ENCODE measurements at places on chromosomes 6 and 20.
A peak's percentile ranks its signal among the peaks of the same experiment; 100 is the strongest.

- DNase-seq: peak; percentile 78
Measured at GRCh38 chr6:135498185-135498841, 773 bp upstream of the AHI1 start.

GRCh38 chr6:119110601-119111548 is 32.4 kb upstream of the FAM184A start:
- peak; percentile 54 for DNase-seq

DNA sequence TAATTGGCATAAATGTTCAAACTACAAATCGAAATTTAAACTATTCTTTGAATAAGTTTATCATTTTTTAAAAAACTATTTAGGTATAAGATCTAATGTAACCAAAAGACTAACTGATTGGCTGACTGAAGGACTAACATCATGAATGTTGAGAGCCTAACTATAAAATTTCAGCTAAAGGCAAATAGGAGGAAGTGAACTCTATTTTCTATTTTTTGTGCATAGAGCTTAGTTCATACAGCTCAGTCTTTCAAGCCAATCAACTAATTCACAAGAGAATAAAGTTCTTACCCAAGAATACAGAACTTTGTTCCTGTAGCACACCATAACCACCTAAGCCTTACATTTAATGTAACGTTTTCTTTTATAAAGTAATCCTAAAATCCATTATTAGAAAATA is 46.3 kb upstream of the STXBP5 start:
- no peak for DNase-seq

DNA sequence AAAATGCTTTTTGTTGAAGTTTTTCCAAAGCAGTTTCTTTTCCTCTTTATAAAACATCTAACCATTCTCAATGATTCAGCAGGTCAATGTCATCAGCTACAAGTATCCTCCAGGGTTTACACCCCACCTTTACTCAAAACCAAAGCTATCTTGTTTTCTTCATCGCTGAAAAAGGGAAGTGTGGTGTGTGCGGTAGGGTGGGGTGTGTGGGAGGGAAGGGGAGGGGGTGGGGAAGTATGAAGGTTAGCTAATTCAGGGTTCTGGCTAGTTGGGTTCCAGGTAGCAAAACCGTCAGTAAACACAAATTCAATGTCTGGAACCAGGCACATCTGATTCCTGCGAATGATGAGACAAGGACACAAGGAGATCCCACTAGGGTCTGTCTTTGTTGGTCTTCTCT is 189.6 kb downstream of the GJA10 start:
- no peak for DNase-seq

GRCh38 chr20:920311-920710 is 4.2 kb upstream of the ANGPT4 start:
- no peak for DNase-seq

DNA sequence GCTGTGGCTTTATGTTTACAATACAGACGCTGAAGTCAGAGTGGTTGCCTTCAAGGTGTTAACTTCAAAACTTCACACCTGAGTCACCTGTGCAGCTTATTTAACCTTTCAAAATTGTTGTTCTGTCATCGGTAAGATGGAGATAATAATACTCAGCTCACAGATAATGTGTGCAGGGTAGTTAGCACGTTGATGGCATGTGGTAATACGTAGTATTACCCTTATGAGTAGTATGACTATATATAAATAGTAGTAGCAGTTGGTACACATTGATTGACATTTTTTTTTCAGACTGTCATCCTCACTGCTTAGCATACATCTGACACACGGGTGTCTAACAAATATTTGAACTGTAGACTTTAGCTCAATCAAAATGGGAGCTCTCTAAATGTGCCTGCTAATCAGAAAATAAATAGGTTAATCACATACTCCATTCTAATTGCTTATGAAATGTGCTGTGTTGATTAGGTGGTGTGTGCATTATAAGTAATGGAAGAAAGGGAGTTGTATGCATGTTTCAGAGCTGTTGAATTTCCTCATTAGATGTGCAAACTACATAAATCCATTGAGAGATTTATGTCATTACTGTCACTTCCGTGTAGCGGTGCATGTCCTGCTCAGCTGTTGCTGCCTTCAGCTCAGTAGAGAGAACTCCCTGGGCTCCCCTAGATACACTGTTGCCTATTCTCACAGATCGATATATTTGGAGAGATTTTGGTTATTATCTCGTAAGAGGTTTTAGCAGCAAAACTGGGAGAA is 11.2 kb upstream of the MROH8 start:
- DNase-seq: no peak

DNA sequence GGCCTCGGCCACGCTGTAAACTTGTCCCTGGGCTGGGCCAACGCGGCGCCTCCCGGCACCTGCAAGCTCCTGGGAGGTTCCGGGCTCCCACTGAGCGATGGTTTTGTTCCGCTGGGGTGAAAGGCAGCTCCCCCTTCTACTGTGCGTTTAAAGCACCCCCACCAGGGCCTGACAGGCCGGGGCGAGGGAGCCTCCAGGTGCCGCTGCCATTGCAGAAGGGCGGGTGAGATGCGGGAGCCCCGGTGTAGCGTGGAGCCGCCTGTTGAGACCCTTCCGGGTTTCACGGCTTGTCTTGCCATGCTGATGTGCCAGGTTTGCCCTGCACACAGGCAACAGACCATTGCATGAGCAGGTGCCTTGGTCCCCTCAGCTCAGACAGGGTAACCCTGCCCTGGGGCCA is 2.9 kb downstream of the COL20A1 start:
- DNase-seq: no peak

GRCh38 chr20:58096880-58097423 is 131.5 kb downstream of the ANKRD60 start:
- DNase-seq: no peak

DNA sequence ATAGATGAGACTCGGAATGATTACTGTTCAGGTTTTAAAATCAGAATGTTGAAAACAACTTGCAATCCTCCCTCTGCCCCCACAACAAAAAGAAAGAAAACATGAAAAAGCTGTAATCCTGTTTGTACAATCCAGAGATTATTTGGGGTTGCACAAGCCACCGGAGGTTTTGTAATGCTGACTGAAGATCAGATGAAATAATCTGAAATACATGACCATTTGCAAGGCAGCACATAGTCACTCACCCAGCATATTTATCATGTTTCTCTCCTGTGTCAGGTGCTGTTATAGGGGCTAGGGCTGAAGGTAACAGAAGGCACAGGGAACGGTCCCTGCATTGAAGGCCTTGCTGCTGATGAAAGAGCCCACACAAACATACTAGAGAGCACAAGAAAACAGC is 85.3 kb downstream of the SIM1 start:
- DNase-seq: no peak

DNA sequence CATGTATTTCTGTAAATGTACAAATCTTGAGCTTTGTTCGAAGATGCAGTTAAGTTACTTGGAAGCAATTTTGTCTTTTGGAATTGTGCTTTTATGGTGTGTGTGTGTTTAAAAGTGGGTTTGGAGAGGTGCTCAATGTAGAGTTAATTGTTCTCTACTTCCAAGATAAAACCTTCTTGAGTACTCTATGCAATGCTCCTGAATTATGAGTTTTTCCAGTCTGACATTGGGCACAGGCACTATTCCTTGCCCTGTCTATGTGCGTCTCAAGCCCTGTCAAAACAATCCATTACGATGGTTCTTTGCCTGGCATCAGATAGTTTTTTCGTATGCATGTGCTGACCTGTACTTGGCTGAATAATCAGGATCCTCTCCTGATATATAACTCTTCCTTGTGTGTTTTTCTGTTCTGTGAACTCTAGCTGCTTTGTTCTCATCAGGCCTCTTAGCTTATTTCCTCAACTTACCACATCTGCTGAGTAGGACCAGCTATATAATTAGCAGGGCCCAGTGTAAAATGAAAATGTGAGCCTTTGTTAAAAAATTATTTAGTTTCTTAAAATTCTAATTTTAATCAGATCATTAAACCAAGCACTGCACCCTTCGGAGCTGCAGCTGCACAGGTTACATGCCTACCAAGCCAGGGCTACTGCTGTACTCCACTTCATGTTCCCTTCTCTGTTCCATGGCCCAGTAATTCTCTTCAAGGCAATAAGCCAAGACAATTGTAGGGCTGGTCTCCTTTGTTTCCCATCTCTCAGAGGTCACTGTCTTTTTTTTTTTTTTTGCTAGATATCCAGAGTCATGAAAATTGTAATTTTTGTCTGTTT is 160.1 kb downstream of the ZFAND3 start:
- no peak for DNase-seq

DNA sequence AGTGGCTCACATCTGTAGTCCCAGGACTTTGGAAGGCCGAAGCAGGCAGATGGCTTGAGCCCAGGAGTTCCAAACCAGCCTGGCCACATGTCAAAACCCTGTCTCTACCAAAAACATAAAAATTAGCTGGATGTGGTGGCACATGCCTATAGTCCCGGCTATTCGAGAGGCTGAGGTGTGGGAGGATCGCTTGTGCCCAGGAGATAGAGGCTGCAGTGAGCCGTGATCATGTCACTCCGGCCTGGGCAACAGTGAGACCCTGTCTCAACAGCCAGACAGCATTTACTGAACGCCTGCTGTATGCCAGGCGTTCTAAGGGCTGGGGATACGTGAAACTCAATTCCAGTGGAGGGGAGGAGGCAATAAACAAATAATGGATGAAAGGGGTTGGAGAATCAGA is 69.9 kb downstream of the ATP9A start:
- DNase-seq: no peak

DNA sequence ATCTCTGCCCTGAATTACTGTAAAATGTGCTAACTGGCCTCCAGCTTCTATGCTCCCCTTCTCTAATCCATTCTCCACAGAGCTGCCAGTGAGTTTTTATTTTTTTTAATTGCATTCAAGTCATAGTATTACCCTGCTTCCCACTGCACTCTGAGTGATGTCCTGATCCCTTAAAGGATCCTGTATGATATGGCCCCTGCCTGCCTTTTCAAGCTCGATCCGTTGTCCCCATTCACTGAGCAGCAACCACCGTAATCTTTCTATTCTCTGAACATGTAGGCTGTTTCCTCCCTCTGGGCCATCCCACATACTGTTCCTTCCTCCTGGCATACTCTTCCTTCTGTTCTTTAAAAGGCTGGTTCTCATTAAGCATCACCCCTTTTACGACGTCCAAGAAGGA is 9.3 kb downstream of the TNFRSF21 start:
- DNase-seq: no peak

DNA sequence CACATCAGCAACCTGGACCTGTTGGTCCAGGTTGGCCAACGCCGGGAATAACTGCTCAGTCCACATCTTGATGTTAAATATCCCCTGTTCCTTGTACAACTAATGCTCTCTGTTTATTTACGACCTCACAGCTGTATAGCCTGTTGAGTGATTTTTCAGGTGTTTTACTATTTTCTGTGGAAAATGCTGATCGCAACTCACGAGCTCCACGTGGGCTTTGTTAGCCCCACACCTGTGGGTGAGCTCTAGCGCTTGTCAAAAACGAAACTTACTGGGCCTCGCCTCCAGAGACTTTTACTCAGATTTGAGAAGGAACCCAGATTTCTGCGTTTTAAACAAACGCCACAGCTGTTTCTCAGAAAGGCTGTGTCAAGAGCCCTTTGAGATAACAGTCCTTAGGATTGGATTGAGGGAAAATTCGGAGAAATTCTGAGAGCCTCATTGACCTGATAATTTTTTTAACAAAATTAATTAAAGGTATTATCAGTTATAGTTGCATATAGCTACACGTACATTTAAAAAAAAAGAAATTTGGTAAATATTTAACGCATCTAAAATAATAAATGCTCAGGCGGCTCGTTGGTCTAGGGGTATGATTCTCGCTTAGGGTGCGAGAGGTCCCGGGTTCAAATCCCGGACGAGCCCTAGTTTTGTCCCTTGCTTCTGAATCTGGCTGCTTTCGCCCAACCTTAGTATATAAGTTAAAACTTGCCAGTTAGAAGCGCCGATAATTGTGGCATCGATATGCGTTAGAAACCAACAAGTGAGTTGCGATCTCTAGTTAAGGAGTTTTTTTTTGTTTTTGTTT is 16.7 kb downstream of the HMGN4 start:
- no peak for DNase-seq

GRCh38 chr6:166772518-166772917 is 145.5 kb upstream of the RPS6KA2 start:
- DNase-seq: no peak

DNA sequence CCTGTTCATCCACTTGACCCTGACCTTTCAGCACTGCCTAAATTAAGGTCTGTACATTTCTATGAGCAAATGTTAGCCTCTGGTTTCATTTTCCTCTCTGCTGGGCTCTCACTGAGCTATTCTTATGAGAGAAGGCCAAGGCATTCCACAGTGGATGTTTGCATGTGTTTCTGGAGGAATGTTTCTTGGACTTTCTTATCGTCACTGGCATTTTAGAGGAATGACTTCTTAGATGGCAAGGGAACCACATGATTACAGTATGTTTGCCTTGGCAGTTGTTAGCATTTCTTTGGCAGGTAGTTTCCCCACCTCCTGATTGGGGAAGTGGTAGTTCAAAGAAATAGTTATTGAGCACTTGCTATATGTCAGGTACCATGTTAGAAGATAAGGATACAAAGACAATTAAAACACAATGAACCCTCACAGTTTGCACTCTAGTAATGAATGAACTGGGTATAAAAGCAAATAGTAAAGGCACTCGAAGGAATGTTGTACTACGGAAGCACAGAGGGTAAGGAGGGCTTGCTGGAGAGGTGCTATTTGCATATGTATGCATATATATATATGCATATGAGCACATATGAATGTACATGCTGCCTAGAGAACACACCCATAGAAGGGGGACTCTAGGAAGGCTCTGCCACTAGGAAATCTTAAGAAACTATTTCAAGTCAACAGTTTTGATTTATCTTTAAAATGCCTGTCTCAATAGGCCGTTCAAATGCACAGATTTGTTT is 307.4 kb downstream of the EYA4 start:
- DNase-seq: no peak

DNA sequence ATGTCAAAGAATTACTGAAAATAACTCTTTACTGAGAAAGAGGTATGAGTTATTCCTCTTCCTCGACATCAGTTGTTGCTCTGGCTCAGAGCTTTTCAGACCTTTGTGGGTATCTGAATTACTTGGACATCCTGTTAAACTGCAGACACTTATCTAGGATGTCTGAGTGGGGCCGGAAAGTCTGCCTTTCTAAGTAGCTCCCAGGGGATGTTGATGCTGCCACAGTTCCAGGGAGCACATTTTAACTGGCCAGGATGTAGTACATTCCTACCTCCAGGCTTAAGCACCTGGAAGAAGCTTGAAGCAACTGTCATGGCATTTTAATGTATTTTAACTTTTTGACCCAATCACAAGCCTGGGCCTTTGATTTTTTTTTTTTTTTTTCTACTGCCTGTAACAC is 265.8 kb upstream of the PLCB4 start:
- no peak for DNase-seq

GRCh38 chr6:145368075-145368474 is 367.2 kb downstream of the EPM2A start:
- no peak for DNase-seq

GRCh38 chr6:42333612-42334011 is 116.0 kb upstream of the MRPS10 start:
- DNase-seq: no peak

- peak; percentile 30 for DNase-seq
Measured at GRCh38 chr6:110999634-111000270, 17.9 kb downstream of the RPF2 start.

GRCh38 chr6:108546079-108547049 is 14.4 kb upstream of the FOXO3 start:
- no peak for DNase-seq

GRCh38 chr20:57387945-57388371 is 3.2 kb upstream of the RBM38 start:
- DNase-seq: no peak

GRCh38 chr6:75204959-75205775 is 686 bp downstream of the COL12A1 start:
- no peak for DNase-seq

- DNase-seq: peak; percentile 64
Measured at GRCh38 chr6:5172041-5172653, 87.0 kb downstream of the PPP1R3G start.
